Activated CD8-positive, alpha-beta memory T cell treated with anti-CD3 and anti-CD28 coated beads for 1 hour (primary cell): ENCODE measurements at places on chromosomes 4 and X.

DNA sequence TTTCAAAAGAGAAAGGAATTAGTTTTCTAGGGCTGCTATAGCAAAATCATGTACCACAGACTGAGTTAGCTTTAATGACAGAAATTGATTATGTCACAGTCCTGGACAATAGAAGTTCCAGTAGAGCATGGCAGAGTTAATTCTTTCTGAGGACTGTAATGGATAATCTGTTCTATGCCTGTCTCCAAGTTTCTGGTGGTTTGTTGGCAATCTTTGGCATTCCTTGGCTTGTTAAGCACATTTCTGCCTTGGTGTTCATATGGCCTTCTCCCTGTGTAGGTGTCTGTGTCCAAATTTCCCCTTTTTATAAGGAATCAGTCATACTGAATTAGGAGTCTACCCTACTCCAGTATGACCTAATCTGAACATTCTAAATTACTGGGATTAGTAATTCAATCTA, 336.1 kb upstream of the PABPC4L start:
- no peak for DNase-seq

GRCh38 chr4:149823769-149824221, 8.2 kb upstream of the IQCM start:
- no peak for DNase-seq

GRCh38 chrX:53316111-53316859, 34.9 kb upstream of the IQSEC2 start:
- no peak for DNase-seq

DNA sequence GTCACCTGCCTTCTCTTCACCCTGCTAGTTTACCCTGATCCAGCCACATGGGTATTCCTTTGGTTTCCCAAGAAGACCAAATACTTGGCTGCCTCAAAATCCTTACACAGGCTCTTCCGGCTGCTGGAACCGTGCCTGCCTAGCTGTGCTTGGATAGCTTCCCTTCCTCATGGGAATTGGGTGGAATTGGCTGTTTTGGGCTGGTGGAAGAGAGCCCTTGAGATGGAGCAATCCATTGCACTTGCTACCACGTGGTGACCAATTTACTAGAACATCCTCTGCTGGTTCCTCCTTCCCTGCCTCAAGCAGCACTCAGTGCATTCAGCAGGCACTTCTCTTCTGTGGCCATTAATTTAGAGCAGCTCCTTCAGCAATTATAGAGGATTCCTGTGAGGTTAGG, 119.3 kb upstream of the AP1S2 start:
- DNase-seq = no peak

- no peak for DNase-seq
Measured at GRCh38 chrX:155235891-155236290, 19.6 kb downstream of the VBP1 start.

- no peak for DNase-seq
Measured at GRCh38 chrX:12494400-12495138, 296.6 kb upstream of the PRPS2 start.

DNA sequence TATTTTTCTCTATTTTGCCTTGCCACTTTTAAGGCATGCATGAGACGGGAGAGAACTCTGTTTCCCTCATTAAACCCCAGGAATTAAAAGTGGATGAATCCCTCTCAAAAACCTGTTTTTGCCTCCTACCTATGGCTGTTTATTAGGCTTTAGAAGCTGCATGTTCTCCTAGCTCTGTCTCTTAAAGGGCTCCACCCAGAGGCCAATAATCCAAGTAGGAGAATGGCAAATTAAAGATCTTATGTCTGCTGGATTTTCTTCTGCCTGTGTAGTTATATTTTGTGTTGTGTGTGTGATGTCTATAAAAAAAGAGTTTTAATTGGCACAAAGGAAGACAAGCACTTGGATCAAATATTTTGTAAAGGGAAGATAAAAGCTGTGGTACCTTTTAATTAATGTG, 32.4 kb downstream of the MAGEC1 start:
- no peak for DNase-seq

DNA sequence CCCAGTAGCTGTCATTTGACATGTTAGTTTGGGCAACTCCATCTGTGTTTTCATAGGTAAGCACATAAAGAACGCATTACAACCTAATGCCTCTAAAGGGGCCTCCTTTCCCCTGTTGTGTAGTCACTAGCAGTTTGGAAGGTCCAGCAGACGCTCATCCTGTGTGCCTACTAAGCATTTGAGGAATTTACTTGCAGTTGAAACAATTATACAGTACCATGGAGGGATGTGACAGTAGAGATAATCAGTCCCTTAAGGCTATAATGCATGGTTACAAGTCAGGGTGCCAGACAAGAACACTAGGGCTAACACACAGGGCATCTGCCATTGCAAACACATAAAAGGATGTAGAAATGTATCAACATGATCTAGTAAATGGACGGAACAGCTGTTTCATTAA, 138.3 kb downstream of the PCDH10 start:
- DNase-seq = no peak

- no peak for DNase-seq
Measured at GRCh38 chr4:178937130-178937529, 1494.9 kb upstream of the AGA start.
